ENCODE measurements at places on chromosomes 2 and 18.

- no peak for DNase-seq
These were observed 223.2 kb downstream of the TDRD15 start for GRCh38 chr2:21346984-21347383.

GRCh38 chr2:45418532-45418931 is 192.5 kb downstream of the SRBD1 start:
- no peak for DNase-seq

GRCh38 chr2:30679426-30680088 is 127.7 kb downstream of the CAPN13 start:
- no peak for DNase-seq

- no peak for DNase-seq
These were observed 328.2 kb downstream of the KCNJ3 start for GRCh38 chr2:155026651-155027174.
